ENCODE measurements at places on chromosomes 7 and 10.
A peak's percentile ranks its signal among the peaks of the same experiment; 100 is the strongest.

- DNase-seq = peak; percentile 8
These were observed 58.4 kb downstream of the DNAJC12 start for GRCh38 chr10:67779465-67780203.

DNA sequence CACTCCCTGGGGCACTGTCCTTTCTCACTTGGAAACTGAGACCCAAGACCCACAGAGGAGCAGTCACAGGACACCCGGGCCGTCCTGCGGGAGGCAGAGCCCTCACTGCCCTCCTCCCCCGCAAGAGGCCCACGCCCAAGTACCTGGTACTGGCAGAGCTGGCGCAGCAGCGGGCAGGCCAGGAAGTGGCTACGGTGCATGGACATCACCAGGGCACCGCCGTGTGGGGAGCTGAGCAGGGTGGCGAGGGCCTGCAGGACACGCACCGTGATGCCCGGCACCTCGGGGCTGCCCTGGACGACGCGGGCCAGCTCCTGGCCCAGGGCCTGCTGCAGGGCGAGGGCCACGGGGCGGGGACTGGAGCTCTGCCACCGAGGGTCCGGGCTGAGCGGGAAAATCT, 20.0 kb upstream of the MICALL2 start:
- DNase-seq = no peak

- DNase-seq = peak; percentile 14
These were observed 3.7 kb downstream of the NRP1 start for GRCh38 chr10:33330543-33331378.

DNA sequence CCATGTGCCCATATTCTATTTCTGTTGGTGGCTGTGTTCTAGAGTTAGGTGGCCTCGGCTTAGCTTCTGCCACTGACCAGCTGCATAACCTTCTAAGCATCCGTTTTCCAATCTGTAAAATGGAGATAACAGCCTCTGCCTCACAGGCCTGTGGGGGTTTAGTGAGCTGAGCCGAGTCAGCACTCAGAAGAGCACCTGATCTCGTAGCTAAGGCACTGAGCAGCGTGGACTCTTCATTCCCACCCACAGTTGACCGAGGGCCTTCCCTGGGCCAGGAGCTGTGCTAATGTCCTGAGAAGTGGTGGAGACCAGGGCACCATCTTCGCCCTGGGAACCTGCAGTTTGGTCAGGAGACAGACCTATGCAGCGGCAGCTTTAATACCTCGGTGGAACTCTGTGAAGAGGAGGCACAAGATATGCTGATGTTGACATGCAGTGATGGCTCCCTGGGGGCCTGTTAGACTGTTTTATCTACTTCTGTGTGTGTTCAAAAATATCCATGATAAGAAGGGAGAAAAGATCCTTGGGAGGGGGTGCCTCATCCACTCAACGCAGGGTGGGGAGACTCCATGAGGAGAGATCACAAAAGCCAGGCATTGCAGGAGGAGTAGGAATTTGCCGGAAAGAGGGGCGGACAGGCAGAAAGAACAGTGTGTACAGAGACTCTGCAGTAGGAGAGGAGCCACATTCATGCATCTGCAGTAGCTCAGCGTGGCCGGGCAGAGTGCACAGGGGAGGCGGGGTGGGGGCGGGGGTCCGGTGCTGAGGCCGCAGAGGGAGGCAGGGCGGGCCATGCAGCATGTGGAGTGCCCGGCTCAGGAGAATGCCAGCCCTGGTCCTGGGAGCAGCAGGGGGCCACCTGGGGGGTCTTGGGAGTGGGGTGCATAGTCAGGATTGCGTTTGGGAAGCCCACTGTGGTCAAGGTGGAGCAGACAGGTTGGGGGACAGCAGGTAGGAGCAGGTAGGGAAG, 136.8 kb downstream of the C10orf105 start:
- no peak for DNase-seq

DNA sequence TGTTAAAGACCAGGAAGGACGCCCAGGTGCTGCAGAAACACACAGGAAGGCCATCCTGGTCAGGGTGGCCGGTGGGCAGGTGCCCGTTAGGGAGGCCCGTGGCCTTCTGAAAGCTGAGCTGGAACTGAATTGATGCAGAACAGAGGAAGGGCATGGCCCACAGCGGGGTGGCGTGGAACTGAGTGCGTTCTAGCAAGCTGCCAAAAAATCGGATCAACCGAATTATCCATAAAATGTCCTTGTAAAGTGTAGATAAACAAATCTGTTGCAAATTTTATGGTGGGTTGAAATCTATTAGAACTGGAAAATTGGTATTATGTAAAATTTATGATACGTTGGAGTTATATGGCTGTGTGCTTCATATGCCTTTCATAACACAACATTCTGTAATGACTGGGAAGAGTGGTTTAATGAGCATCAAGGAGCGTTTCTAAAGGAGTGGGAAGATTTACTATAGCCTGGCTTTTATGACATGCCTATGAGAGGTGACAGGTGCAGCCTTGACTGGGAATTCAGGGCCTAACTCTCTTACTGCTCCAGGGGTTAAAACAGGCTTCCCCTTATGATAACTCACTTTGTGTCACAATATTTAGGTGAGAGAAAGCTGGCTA, 108.1 kb downstream of the GPR26 start:
- no peak for DNase-seq

GRCh38 chr7:91527460-91527859, 263.2 kb downstream of the FZD1 start:
- DNase-seq = no peak
